ENCODE measurements at places on chromosomes 5 and 9.
A peak's percentile ranks its signal among the peaks of the same experiment; 100 is the strongest.

DNA sequence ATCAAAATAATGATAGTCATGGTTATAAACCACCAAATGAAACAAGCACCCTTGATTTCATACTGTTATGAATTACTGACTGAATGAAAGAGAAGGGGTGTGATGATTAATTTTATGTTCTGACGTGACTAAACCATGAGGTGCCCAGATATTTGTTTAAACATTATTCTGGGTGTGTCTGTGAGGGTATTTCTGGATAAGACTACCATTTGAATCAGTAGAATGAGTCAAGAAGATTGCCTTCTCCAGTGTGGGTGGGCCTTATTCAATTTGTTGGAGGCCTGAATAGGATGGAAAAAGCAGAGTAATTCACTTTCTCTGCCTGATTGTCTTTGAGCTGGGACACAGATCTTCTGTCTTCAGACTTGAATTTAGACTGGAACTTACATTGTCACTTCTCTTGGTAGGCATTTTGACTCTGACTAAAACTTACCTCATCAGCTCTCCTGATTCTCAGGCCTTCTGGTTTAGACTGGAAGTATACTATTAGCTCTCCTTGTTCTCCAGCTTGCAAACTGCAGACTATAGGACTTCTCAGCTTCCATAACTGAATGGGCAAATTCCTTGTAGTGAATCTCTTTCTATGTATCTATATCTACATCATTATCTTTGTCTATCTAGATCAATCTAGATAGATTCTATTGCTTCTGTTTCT, 321.9 kb upstream of the TARS1 start:
- no peak for DNase-seq

DNA sequence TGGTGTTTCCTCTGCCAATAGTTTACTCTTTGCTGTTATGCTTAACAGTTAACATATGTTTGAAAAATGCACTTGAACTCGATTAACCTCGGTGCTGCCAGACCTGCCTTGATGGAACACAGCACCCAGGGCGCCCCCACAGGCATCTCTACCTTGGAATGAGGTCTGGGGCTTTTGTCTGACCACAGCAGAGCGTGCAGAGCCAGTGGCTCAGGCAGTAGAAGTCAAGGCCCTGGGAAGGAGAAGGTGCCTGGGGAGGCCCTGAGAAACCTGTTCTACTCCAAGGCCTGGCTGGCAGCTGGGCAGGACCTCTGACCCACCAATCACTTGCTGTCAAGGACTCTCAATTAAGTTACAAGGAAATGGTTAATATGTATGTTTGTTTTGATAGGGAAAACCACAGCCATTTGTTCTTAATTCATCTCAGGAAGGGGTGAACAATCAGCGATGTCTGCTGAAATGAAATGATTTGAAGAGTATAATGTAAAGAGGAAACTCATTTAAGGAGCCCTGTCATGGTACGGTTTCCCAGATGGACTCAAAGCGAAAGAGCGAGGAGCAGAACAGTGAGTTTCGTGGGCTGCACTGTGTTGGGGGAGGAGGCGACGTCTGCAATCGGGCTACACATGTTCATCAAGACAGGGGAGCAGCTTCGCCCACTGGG, 21.9 kb downstream of the MACROH2A1 start:
- no peak for DNase-seq

- DNase-seq: no peak
Observed at GRCh38 chr9:3177936-3178335, 334.0 kb upstream of the PUM3 start.

- no peak for DNase-seq
Observed at GRCh38 chr9:70228118-70228517, 30.7 kb upstream of the SMC5 start.

DNA sequence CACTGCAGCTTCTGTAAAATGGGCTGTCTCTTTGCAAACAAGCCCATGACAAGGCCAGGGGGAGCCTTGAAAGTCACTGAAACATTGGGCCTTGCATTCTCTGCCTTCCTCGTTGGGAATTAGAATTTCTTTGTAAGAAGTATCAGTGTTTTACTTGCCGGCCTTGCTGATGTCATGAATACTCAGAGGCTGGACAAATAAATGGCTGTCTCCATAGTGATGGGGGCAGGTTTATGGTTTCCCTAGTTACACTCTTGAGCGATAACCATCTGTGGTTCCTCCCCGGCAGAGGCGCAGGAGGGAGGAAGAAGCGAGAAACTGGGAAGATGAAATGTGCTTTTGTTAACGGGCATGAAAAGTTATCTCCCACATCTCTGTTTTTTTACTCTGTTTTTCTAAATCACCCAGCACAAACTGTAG, 272.7 kb upstream of the PANK3 start:
- DNase-seq: no peak

- no peak for DNase-seq
Observed at GRCh38 chr5:150103678-150104549, 17.6 kb upstream of the CSF1R start.

DNA sequence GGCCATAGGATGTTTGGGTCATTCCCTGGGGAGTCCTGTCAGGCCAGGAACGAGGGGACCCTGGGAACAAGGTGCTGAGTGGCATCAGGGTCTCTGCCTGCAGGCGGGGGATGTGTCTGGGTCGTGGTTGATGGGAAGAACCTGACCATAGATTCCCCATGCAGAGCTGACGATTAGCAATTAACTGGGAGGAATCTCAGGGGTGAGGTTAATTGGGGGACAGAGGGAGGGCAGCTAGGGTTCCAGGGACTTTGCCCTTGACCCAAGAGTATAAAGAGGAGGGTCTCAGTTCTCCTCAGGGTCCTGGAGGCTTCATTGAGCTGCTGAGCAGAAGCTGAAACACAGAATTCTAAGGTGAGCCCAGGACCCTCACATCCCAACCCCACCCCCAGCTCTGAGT, at the start of gene SLC34A1:
Gene SLC34A1 (plus strand): TSS at position 301 of the 400 bp plus-strand sequence. CDS start 1,308 bp downstream, outside the sequence.
- no peak for DNase-seq

DNA sequence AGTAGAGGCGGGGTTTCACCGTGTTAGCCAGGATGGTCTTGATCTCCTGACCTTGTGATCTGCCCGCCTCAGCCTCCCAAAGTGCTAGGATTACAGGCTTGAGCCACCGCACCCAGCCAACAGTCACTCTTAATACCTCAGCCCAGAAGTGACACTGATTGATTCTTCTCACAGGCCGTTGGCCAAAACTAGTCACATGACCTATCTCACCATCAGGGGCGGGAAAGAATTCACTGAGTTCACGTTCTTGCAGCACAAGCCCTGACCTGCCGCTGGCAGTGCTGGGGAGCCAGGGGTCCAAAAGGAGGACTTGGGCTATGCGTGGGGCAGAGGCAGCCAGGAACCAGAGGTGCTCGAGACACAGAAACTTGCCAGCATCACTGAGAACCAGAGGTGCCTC, 55.0 kb upstream of the CPLX2 start:
- no peak for DNase-seq

GRCh38 chr9:76537150-76537646, 78.2 kb downstream of the GCNT1 start:
- peak; percentile 4 for DNase-seq

DNA sequence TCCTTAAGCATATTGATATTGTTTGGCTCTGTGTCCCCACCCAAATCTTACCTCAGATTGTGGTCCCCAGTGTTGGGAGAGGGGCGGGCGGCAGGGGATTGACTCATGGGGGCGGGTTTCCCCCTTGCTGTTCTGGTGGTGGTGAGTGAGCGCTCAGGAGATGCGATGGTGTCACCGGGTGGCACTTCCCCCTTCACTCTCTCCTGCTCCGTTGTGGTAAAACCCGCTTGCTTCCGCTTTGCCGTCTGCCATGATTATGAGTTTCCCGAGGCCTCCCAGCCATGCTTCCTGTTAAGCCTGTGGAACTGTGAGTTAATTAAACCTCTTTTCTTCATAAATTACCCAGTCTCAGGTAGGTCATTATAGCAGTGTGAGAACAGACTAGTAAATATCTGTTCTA, 229.1 kb downstream of the IRX2 start:
- DNase-seq: no peak

- no peak for DNase-seq
Observed at GRCh38 chr9:28927691-28928090, 1354.4 kb upstream of the C9orf72 start.

DNA sequence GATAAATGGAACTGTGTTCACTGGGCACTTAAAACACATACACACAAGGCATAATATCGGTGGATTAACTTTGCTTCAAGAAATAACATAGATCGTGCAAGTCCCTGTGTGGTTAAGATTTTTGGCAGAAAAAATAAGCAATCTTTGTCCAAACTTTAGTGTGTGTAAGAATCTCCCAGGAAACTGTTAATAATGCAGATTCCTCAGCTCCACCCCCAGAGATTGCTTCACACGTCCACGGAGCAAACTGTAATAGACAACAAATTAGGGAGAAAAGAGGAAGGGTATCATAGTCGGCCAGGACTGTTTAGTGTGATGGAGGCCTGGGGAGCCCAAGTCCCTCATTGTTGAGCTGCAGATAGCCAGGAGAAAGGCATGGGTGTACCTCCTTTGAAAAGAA, 84.8 kb downstream of the PJA2 start:
- DNase-seq: no peak

DNA sequence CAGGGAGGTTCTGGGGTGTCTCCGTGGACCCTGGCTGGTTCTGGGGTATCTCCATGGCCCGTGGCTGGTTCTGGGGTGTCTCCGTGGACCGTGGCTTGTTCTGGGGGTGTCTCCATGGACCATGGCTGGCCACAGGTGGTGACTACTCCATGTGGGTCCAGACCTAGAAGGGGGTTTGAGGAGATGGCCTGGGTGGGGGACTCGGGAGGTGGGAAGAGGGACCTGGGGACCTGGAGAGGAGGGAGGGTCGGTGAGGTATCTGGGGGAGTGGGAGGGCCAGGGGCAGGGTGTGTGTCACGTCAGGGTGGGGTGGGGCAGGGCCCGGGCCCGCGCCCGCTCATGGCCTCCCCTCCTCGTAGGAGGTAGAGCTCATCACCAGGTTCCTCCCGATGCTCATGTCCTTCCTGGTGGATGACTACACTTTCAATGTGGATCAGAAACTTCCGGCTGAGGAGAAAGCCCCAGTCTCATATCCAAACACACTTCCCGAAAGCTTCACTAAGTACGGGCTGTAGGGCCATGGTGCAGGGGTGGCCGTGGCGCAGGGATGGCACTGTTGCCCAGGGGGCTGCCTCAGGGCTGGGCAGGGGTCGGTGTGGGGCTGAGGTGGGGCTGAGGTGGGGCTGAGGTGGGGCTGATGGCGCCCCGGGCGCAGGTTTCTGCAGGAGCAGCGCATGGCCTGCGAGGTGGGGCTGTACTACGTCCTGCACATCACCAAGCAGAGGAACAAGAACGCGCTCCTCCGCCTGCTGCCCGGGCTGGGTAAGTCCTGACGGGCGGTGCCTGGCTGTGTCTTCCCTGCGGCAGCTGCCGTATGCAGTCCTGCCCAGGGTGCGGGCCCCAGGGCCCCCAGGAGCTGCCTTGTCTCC, 10.7 kb upstream of the TOR4A start:
- no peak for DNase-seq

- DNase-seq: no peak
Observed at GRCh38 chr5:14816999-14817761, 54.4 kb downstream of the ANKH start.

DNA sequence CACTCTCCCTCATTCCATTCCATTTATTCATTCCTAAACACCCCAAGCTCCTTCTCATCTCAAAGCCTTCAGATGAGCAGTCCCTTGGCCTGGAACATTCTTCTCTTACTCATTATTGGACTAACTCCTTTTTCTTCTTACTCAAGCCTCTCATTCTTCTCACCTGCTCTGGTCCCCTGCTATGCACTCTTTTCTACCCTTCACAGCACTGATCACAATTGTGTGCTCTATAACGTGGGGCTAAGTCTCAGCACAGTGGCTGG, 212.4 kb downstream of the MAPKAP1 start:
- no peak for DNase-seq

GRCh38 chr5:3835811-3836210, 240.2 kb downstream of the IRX1 start:
- DNase-seq: no peak

- no peak for DNase-seq
Observed at GRCh38 chr5:40429258-40430100, 250.2 kb upstream of the PTGER4 start.

- no peak for DNase-seq
Observed at GRCh38 chr9:38432922-38433510, 8.8 kb upstream of the IGFBPL1 start.

- DNase-seq: no peak
Observed at GRCh38 chr9:133362359-133363044, 6.2 kb downstream of the SURF2 start.

- no peak for DNase-seq
Observed at GRCh38 chr5:55385846-55386245, 78.1 kb downstream of the MTREX start.

GRCh38 chr5:171449426-171449825, 30.0 kb downstream of the FGF18 start:
- DNase-seq: no peak

GRCh38 chr5:42676362-42676761, 80.3 kb upstream of the CCDC152 start:
- no peak for DNase-seq

- DNase-seq: no peak
Observed at GRCh38 chr9:16247188-16247875, 623.1 kb downstream of the BNC2 start.

DNA sequence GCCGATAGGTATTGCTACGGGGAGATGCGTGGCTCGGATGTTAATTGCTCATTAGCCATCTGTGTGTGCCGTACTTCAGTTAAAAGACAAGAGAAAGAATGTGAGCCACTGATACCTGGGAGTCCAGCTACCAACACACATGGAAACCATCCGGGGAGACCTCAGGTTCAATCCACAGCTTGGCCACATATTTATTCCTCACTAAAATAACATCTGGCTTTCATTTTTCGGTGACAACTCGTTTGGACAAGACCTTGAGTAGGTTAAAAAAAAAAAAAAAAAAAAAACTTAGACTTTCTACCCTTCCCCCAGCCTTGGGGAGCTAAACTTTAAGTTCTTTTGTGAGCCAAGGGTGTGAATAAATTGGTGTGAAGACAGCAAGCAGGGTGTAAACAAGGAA, 84.1 kb downstream of the SLIT3 start:
- no peak for DNase-seq

DNA sequence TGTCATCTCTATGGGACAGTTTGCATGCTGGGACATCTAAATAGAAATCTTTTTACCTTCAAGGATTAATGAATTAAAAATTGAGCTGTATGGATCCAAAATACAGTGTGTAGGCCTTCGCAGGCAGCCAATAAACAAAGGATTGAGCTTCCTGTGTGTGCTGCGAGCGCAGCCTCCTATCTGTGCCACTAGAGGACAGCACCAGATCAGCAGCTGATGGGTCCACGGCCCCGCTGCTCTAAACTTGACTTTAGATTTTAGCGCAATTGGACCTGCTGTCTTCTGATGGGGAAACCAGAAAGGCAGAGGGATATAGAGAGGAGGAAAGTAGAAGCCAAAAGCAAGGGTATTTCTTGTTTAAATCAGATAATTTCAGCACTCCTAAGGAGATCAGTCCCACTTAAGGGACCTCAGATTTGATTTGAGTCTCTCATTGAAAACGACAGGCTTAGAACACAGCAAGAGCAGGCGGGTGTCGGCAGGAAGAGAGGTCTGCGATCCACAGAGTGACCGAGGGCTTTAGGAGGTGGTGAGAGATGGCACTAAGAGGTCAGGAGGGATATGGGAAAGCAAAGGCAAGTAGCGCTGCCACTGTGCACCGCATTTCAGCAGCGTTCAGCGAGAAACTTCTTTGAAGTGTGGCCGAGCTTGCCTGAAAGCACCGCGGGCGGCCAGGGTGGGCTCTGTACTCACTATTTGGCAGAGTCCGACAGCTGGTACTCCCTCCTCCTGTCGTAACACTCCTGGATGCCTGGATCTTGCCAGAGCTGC, 214.3 kb downstream of the GNA14 start:
- peak; percentile 77 for DNase-seq
